GM23248 (cell line): ENCODE measurements at places on chromosomes 2 and 18. TPM values are rescaled to one million over a fixed set of nuclear protein-coding genes. Genes with fewer than 3 reads are reported as not detected.

- DNase-seq = peak; percentile 6
These were observed 805 bp upstream of the TNFRSF11A start for GRCh38 chr18:62324181-62324828.

DNA sequence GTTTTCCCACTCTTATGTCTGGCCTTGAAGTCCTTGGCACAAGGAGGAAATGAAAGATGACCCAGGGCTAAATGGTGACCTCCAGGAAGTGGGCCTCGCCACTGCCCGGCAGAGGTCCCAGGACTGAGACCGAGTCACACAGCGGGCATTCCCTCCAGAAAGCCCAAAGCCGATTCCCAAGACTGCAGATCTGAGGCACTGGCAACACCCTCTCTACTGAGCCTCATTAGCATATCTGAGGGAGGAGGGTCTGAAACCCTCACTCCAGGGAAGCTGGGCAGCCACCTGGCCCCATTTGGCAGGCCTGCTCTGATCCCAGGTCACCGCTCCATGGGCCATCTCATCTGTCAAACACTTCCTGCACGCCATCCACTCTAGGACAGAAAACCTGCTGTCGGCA lies 29.1 kb downstream of the FAM178B start:
- no peak for DNase-seq

- no peak for DNase-seq
These were observed 31.5 kb downstream of the CPO start for GRCh38 chr2:206970589-206971360.

GRCh38 chr2:26764078-26764887 lies at the start of gene SLC35F6:
TSS of gene SLC35F6 (plus strand) at chr2:26764284. CDS start at chr2:26764350, 66 bp downstream.
- peak; percentile 95 for DNase-seq

- no peak for DNase-seq
These were observed 119.9 kb upstream of the HS6ST1 start for GRCh38 chr2:128438586-128438985.

DNA sequence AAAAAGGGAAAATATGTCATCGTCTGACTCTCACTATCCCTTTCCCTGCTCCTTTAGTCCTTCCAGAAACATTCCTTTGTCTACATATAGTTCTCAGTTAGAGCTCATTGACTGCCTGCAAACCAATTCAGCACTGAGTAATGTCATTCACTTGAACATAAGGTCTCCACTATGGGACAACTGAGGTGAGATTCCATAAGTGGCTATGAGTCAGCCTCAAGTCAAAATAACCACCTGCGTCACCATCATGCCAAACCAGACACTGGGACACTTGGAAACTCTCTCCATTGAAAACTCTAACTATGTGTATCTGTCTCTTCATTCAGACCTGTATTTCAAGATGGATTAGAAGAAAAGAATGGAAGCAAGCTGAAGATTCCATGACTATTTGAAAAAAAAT lies 878.0 kb upstream of the PIK3C3 start:
- DNase-seq = no peak

- no peak for DNase-seq
These were observed 21.5 kb upstream of the GNAL start for GRCh38 chr18:11667578-11667977.

GRCh38 chr2:121155502-121156056 lies 129.4 kb downstream of the TFCP2L1 start:
- no peak for DNase-seq

GRCh38 chr2:28639836-28640235 lies 111.8 kb upstream of the PPP1CB start:
- no peak for DNase-seq

EPC2 gene
- polyA plus RNA-seq = 4.2 TPM in 2 replicates

GRCh38 chr2:155690785-155691184 lies 641.7 kb downstream of the NR4A2 start:
- DNase-seq = no peak

DNA sequence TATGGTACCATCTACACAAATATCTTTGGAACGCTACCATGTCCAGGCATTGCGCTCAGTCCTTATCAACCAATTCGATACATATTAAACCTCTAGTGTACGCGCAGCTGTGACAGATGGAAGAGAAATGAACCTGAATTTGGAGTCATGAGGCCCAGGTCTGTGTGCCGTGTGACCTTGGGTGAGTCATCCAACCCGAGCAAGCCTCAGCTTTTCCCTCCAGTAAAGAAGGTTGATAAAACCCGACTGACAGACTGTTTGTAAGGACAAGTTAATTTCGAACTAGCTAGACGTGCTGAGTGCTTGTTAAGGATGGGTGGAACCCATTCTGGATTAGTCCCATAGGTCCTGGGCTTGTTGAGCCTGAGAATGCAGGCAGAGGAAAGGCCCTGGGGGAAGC lies 28.2 kb downstream of the GREB1 start:
- DNase-seq = no peak

ADD2 gene
- polyA plus RNA-seq = not detected in 2 replicates

DNA sequence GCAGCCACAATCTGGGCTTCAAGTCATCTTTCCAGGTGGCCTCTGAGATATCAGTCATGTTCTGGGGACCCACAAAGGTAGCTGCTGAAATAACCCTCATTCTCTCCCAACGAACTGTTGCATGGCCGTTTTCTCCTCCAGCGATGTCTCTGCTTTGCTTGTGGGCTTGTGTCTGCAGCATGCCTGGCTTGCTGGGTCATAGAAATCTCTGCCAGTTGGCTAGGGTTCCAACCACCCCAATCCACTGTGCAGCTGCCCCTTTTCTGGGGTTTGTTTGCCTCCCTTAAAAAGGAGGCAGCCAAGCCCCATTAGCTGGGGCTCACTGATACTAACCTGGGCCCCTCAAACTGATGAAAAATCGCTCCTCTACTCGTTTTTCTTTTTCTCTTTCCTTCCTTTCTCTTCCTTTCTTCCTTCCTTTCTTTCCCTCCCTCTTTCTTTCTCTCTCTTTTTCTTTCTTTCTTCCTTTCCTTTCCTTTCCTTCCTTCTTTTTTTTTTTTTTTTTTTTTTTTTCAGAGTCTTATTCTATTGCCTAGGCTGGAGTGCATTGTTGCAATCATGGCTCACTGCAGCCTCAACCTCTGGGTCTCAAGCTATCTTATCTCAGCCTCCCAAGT lies 680.0 kb downstream of the EPHA4 start:
- peak; percentile 16 for DNase-seq

MAP2 gene
- polyA plus RNA-seq = 1.1 and 1.3 TPM in 2 replicates

DNA sequence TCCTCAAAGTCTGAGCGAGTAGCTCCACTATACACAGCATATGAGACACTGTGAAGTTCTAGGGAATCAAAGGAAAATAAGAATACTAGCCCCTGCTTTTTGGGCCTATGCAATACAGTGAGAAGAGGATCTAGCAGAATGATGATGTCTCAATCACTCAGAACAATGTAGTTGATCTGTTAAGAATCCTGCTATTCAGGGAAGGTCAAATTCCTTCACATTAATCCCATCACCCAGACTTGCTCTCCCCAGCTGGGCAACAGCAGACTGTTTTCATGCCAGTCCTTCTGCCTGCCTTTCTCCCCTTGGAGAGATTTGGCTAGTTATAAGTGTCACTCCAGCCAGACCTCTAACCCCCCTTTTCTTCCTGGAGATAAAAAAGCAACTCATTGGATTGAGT lies 230.0 kb upstream of the EPHA4 start:
- DNase-seq = no peak

- DNase-seq = no peak
These were observed 364.5 kb upstream of the RGPD4 start for GRCh38 chr2:107462181-107462580.

CYP26B1 gene
- polyA plus RNA-seq = 0.23 and 0.33 TPM in 2 replicates

DAPL1 gene
- polyA plus RNA-seq = not detected in 2 replicates

DNA sequence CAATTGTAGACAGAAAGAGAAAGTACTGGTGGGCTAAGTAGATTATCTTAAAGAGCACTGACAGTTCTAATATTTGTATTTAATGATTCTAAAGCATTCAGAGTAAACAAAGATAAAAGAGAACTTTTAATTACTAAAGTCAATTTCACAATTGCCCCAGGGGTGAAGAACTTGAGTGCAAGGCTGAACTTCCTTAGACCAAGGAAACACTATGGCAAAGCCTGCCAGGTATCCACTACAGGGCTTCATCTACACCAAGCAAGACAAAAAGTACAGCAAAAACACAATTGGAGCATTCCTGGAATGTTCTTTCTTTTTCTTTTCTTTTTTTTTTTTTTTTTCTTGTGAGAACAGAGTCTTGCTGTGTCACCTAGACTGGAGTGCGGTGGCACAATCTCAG lies 46.9 kb upstream of the NDUFV2 start:
- no peak for DNase-seq

DNA sequence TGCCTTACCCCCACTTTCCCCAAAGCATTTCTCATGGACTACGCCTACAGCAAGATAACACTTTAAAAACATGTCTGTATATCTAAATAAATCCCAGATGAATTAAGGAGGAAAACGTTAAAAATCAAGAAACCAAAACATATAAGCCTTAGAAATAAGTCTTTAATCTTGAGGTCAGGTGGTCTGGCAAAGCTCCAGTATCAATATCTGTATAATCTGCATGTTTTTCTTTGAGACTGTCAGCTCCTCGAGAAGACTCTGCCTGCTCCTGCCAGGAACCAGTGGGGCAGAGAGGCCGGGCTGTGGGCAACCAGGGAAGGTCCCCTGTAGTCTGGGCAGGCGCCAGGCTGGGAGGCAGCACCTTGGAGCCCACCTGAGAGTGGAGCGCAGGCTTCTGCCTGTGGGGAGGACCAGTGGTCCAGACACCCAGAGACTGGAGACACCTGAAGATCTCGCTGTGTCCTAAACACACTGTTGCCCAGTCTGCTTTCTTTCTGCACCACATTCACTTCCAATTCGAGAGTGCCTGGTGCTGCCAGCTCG lies 291.0 kb upstream of the SOX11 start:
- no peak for DNase-seq

- no peak for DNase-seq
These were observed 13.3 kb downstream of the MAPRE3 start for GRCh38 chr2:26983746-26984145.

DNA sequence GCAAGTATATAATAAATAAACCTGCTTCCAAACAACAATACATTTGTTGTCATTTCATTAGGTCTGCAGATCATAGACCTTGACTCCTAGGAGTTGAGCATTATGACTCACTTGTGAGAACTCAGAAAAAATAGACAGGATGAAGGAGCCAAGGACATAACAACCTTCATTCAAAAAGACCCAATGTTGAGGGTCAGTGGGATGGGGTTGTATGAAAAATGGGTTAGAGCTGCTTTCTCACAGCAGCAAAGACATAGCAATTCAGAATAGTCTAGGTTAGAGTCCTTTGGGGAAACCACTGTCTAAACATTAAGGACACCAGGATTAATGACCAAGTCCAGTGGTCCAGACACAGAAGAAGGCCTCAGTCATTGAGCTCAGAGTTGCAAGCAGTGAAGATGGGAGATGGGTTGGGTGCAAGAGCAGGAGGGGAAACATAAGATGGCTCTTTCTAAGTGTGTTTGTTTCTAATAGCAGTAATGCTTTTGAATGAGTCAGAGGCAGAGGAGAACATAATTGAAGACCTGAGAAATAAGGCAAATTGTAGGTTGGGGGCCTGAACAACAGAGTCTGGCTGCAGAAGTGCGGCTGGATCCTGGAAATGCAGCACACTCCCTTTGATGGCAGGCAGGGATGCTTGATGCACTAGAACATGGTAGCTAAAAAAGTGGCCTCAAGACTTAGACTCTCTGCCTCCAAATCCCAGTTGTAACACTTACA lies 3.7 kb upstream of the SERPINB10 start:
- DNase-seq = no peak

DNA sequence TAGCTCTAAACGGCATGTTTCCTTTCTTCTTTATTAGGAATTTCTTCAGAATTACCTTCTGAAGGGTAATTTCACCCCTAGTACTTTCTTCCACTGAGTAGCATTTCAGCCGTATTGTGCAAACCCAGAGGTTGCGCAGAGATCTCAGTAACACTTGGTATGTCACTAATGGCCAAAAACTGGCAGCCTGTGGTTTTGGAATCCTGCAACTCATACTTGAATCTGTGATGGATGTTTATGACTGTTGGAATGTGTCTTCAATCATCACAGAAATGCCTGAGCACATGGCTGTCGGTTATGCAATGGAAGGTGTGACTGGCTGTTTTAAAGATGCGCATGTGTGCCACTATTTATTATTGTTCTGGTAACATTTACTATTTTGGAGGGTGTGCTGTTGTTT lies 100.0 kb downstream of the COLEC12 start:
- peak; percentile 78 for DNase-seq

NDC80 gene
- 16.0 and 16.3 TPM in 2 replicates for polyA plus RNA-seq

- DNase-seq = no peak
These were observed 28.6 kb downstream of the SYT4 start for GRCh38 chr18:43248610-43249249.

GRCh38 chr2:74003494-74004211 lies 18.9 kb downstream of the TET3 start:
- peak; percentile 91 for DNase-seq

- DNase-seq = peak; percentile 67
These were observed 318.0 kb downstream of the ZEB2 start for GRCh38 chr2:144201868-144202468.

DNA sequence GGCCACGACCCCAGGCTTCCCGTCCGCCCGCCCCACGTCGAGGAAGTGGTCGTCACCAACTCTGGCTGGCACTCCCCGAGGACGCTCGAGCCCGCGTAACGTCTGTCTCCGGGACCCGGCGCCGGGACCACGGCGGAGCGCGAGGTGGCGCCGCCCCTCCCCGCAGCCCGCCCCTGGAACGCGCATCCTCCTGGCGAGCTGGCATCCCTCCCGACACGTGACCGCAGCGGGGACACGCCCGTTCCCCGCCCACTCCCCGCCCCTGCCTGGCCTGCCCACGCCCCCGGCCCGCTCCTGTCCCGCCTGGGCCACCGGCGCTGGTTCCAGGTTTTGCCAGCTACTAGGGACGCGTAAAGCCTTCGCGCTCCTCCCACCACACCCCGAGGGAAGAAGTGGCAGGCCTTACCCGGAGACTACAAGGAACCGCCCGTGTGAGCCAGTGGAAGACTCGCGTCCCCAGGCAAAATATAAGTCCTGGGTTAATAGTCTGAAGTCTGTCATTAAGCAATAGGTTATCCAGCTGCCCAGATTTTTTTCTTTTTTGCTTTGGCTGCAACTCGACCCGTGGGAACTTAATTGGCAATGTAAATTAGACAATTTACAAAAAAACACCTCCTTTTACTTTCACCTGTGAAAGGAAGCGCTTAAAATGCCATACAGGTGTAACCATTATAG lies at the start of gene OSBPL1A:
Gene OSBPL1A (minus strand): TSS at position 131 of the 675 bp plus-strand sequence. CDS start 20,291 bp downstream, outside the sequence.
- DNase-seq = peak; percentile 94

GRCh38 chr2:27962006-27962405 lies 71.5 kb downstream of the BABAM2 start:
- peak; percentile 68 for DNase-seq

MAB21L4 gene
- not detected in 2 replicates for polyA plus RNA-seq

DNA sequence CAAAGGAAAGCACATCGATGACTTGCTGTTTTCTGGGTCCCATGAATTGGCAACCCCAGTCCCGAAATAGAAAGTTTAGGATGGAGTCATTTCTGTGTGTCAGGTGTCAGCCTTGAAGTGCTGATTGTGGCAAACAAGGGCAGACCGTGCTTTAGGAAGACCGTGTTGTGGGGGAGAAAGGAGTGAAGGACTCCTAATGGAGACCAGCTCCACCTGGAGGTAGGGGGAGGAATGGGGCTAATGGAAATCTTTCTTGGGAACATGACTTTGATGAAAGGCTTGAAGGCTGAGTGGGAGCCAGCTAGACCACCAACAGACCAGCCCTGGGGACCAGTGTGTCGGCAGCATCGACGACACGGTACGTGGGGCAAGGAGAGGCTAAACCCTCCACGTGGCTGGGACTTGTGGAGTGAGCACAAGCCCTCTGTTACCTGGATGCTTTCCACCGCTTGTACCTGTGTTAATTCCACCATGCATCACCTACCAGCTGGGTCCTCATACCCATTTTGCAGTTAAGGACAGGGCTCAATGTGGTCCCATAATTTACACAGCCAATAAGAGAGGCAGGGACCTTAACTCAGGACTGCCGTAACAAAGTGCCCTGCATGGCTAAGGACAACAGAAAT lies 104.2 kb downstream of the SH3BP4 start:
- DNase-seq = peak; percentile 38
